Tongue (tissue), 3 donors: ENCODE measurements at places on chromosomes 1 and 21. TPM values are rescaled to one million over a fixed set of nuclear protein-coding genes. Genes with fewer than 3 reads are reported as not detected.
A peak's percentile ranks its signal among the peaks of the same experiment; 100 is the strongest.

DNA sequence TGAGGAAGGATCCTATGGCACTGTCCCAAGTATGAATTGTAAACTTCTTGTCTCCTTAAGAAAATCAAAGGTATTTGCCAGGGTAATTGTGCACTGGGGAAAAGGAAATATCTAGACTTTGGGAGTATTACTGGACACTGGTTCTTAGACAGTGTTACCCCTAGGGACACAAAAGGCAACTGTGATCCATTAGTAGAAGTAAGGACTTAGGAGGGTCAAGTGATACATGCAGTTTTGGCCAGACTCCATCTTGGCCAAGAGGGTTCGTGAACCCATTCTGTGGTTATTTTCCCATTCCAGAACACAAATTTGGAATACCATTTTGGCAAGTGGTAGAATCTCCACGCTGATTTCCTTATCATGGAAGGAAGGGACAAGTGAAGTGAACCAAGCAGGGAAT is 98.1 kb downstream of the TM2D1 start:
- no peak for DNase-seq

GRCh38 chr1:163664671-163665335 is 343.0 kb downstream of the NUF2 start:
- DNase-seq = no peak

CFHR4 gene
- total RNA-seq = not detected

GRCh38 chr1:12615159-12615864 is 2.7 kb downstream of the DHRS3 start:
- DNase-seq = no peak

STYXL2 gene
- 82.9 TPM for total RNA-seq

GRCh38 chr1:232180779-232181136 is 449.2 kb downstream of the SIPA1L2 start:
- DNase-seq = no peak

TXNIP gene
- 834 TPM for total RNA-seq

DNA sequence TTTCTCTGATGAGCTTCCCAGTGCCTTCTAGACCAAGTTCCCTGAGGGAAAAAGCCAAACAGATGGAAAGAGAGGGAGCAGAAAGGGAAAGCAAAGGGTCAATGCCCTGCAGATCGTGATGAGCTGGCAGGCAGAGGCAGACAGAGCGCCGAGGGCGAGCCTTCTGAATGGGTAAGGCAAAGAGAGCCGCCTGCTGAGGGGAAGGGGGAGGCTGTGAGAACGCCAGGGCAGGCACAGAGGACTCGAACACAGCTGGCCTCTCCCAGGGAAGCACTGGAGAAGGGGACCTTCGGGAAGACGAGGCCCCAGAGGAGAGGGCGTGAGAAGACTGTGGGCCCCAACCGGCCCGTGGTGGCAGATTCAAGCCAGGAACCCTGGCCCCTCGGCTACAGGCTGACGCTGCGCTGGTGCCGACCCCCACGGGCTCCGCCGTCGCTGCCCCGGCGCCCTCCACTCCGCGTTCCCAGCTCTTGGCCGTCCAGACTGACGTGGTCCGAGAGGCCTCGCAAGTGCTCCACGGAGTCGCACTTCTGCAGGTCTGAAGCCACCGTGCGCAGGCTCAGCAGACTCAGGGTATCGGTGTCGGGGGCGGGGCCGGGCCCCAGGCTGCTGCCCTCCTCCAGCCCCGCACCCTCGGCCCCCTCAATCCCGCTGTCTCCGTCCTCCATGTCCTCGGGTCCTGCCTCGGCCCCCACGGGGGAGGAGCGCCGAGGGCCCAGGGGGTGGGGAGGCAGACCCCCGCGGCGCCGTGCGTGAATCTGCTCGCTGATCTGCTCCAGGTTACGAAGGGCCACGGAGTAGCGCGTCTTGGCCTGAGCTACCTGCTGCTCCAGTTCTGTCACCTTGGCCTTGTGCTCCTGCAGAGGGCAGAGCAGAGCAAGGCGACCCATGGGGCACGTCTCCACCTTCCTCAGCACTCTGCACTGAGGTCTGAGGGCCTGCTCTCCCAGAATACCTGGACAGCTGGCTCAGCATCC is 13.9 kb downstream of the SH3BP5L start:
- no peak for DNase-seq

DNA sequence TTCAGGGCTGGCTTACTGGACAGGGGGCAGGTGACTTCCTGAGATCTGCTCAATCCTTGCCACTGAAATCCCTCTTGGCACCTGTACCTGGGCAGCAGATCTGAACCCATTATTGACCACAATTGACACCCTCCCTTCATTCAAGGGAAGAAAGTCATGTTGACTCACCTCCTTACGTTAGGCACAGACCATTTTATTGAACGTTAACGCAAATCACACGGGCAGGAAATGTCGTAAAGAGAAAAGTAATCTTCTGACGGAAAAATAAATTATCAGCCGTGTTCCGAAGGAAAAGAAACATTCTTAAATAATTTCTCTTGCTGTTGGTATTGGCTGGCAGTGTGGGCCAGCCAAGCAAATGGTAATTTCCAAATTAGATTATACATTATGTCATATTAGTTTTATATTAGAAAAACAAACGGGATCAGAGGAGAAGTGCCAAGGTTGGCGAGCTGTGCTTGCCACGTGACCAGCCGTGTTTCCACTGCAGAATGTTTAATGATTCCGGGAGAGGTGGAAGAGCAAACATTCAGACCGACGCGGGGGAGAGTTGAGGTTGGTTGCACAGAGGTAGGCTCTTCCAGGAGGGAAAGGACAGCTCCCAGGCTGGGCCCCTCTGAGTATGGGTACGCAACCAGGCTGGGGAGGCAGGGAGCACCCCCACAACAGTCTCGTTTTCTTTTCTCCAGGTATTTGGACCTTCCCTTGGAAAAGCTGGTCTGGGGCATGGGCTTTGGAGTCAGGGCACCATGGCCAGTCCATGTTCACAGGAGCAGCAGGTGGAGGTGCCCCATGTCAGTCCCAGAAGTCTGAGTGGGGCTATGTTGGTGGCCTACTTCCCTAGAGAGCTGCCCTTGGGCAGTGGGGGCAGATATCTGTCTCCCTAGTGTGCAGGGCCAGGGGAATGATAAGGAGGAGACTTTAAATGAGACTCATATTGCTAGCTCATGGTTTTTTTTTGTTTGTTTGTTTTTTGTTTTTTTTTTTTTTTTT is 121.1 kb downstream of the FOXD2 start:
- no peak for DNase-seq

DNA sequence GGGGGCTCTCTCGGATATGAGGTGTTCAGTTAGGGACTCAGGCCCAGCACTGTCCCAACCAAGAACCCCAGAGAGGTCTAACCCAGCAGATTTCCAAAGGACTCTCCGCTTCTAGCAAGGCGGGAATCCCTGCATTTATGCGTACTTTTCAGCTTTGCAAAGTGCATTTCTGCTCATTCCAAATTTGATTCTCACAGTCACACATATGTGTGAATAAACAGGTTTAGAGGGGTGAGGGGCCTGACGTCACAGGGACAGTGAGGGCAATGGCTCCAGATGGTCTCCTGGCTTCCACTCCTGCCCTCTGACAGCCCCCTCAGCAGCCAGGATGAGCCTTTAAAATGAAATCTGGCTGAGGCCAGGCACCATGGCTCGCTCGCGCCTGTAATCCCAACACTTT is 921 bp upstream of the ECE1 start:
- no peak for DNase-seq

DNA sequence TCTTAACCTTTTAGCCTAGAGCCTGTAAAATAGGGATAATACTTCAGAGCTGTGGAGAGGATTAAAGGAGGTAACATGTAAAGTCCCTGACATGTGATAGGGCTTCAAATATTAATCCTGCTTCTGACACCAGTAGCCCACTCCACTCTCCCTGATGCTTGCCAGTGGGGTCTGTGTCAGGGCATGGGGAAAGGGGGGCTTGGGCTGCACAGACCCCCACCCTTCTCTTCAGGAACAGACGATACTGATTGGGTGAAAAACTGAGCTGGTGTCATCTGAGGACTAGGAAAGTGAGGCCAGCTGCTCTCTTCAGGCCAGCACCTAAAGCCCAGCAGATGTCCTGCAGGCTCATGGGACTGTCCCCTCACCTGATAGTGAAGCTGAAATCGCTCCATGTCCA is 27.0 kb upstream of the MEF2D start:
- DNase-seq = no peak

GRCh38 chr1:27564710-27565649 is 39.0 kb downstream of the AHDC1 start:
- DNase-seq = peak; percentile 87

BTBD8 gene
- 8.1 TPM for total RNA-seq

DNA sequence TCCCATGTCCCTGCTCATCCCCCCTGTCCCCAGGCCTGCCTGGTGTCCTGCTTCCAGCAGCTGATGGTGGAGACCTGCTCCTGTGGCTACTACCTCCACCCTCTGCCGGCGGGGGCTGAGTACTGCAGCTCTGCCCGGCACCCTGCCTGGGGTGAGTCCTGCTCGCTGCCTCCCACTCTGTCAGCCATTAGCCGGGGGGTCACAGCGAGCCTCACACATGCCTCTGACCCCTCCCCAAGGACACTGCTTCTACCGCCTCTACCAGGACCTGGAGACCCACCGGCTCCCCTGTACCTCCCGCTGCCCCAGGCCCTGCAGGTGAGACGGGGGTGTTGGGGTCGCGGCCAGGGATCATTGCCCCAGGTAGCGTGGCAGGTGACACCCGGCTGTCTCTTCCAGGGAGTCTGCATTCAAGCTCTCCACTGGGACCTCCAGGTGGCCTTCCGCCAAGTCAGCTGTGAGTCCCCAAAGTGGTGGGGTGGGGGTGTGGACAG is 10.0 kb downstream of the SCNN1D start:
- DNase-seq = no peak

DNA sequence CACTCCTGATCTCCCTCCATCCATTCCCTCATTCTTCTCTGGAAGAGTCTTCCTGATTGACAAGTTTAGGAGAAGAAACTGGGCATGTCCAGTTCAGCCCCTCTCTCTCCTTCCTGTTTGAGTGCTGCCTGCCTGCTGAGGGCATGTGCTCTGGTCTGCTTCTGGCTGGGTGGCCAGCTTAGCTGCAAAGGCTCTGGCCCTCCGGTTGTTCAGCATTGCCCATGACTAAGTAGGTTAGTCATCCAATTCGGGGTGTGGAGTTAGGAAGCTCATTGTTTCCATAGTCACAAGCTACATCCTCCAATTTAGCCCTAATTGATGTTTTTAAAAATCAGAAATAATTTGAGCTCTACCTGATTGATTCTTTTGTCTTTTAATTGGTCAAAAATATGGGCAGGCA is 25.6 kb upstream of the PLA2G2E start:
- no peak for DNase-seq

GRCh38 chr1:52691821-52692220 is 6.3 kb downstream of the COA7 start:
- no peak for DNase-seq

TRNP1 gene
- total RNA-seq = 4.5 TPM

DNA sequence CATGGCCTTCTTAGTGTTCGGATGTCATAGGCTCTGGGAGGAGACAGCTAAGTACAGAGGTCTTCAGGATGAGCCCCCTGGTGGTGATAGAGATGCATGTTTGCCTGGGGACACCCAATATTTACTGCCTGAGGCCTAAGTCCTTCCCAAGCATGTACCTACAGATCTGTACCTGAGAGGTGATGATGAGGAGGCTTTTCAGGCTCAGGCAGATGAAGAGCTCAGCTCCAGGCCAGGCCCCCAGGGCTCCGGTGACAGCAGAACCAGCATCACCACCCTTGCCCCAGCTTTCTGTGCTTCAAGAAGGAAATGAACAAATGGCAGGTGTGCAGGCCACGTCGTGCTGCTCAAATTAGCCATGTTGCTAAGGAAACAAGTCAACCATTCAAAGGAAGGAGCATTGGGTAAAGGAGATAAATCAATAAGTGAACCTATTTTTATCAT is 21.1 kb downstream of the CACNA1E start:
- DNase-seq = peak; percentile 46

GRCh38 chr1:173269490-173270230 is 62.5 kb upstream of the TNFSF4 start:
- DNase-seq = no peak

- DNase-seq = no peak
Observed at GRCh38 chr1:13732971-13733667, 33.1 kb downstream of the PRDM2 start.

GRCh38 chr1:16093611-16094010 is 20.2 kb upstream of the FAM131C start:
- no peak for DNase-seq

GRCh38 chr21:30882866-30883597 is 1.7 kb upstream of the KRTAP11-1 start:
- no peak for DNase-seq

DNA sequence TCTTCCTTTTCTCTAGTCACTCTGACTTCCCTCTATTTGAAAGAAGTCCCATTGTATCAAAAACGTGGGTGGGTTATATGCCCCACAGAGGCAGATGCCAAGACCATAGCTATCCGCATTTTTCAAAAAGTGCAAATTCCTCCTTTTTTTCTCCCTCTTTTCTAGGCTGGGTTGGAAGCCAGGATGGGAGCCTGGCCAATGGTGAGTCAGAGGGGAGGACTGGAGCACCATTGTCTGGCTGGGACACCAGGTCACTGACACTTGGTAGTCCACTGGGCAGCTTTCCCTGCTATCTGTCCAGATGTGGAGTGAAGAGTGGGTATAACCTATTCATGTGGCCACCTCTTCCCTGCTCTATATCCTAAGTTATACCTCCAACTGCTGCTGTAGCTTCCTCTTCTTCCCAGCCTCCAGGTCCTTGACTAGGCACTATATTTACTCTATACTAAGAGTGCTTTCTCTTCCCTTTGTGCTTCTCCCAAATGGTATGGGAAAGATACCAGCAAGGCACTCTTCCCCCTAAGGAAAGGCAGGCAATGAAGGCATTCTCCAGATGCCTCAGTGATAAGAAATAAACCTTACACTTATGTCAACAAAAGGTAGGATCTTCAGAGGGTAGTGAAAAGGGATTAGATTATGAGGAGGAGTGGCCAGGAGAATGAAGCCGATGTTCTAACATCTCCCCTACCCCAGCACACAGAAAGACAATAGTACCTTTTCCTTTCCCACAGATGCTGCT is 12.9 kb downstream of the PI4KB start:
- peak; percentile 64 for DNase-seq

GRCh38 chr1:185017966-185018365 is 27.4 kb upstream of the RNF2 start:
- no peak for DNase-seq

CELA3A gene
- not detected for total RNA-seq

GRCh38 chr21:37196847-37197246 is 70.3 kb downstream of the VPS26C start:
- no peak for DNase-seq

GRCh38 chr21:20220586-20220985 is 777.6 kb upstream of the NCAM2 start:
- DNase-seq = no peak

GSTM5 gene
- total RNA-seq = 4.4 TPM
